Activated T-cell treated with anti-CD3 and anti-CD28 coated beads, Interleukin-2, amount 50 U/mL, for 72 hours (primary cell): ENCODE measurements at places on chromosomes 4 and X. TPM values are rescaled to one million over a fixed set of nuclear protein-coding genes. Genes with fewer than 3 reads are reported as not detected.

DNA sequence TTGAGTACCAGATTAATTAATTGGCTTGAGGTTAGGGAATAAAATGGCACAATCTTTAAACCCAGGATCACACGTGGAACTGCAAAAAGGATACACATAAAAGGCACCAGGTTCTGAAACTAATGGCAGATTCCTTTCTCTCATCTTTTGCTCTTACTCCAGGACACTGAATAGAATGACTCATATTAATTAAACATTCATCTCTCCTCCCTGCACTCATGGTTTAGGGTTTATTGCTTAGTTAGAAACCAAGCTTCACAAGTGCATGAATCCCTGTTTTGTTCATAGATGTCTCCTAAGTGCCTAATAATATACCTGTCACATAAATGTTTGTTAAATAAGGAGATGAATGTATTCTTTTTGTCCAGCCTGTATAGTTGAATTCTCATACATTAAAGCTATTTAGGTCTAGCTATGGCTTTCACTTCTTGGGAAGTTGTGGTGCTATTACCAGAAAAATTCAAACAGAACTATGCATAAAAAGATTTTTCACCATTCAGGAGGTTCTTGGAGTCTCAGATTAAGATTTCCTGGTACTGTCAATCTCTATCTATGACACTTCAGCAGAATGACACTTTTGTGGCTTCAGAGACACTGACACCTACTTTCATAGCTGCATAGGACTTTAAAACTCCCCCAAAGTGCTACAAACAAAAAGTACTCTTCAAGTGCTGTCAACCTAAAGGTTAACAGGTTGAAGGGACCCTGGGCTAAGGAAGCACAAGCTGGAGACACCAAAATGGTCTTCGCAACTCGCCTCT is 7.4 kb downstream of the CORIN start:
- DNase-seq = no peak
- peak overlapping the region; percentile 40 for H3K27ac ChIP-seq
- H3K4me1 ChIP-seq = peaks cover 14% of the 10 kb centered on the region
- peaks cover 1% of the 10 kb centered on the region for H3K36me3 ChIP-seq
- no peak overlapping the region for H3K4me3 ChIP-seq

DNA sequence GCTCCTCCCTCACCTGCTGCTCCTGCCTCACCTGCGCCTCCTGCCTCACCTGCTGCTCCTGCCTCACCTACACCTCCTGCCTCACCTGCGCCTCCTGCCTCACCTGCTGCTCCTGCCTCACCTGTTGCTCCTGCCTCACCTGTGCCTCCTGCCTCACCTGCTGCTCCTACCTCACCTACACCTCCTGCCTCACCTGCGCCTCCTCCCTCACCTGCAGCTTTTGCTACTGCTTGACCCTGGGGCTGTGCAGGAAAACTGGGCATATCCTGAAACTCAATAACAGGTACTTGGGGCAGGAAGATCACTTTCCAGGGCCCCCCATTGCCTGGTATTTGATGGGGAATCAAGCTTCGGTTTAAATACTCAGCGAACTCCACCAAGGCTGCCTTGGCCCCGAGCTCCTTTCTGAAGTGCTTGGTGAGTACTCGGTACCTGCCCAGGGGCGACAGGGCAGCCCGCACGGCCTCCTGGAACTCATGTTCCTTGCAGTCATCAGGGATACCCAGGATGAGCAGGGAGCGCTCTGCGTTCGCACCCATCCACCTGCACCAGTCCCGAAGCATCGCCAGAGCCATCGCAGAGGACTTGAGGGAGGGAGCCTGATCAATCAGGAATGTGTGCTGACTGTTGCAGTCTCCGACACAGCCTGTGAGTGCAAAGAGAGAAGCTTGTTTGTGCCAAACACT is 2.7 kb downstream of the PNMA6E start:
- no peak for DNase-seq
- H3K27me3 ChIP-seq = peaks cover 6% of the 10 kb centered on the region
- H3K36me3 ChIP-seq = no peaks in the 10 kb centered on the region
- no peaks in the 10 kb centered on the region for H3K4me1 ChIP-seq
- no peak overlapping the region for H3K4me3 ChIP-seq

- DNase-seq = no peak
- no peaks in the 10 kb centered on the region for H3K36me3 ChIP-seq
- H3K27me3 ChIP-seq = no peaks in the 10 kb centered on the region
- H3K27ac ChIP-seq = no peak overlapping the region
- no peak overlapping the region for H3K4me3 ChIP-seq
Observed at GRCh38 chr4:28247805-28248204, 1387.2 kb downstream of the STIM2 start.

The TXK gene
- 52.3 TPM for total RNA-seq

DNA sequence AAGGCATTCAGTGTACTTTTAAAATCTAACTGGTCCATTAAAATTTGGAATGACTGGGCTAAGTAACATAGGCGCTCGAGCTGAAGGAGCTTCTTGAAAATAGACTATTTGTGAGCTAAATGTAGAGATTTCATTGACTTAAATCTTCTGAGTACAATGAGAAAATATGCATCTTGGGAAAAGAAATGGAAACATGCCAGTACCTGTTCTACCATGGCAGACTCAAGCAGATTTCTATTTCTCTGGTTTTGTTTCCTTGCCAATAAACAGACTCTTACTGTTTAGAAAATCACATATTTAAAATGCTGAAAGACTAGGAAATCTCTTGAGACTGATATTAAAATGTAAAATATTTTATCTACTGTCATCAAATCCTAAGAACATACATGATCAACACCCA is 678.1 kb downstream of the FAT4 start:
- H3K4me3 ChIP-seq = no peak overlapping the region
- H3K4me1 ChIP-seq = no peaks in the 10 kb centered on the region
- no peaks in the 10 kb centered on the region for H3K27me3 ChIP-seq
- no peak for DNase-seq
- H3K36me3 ChIP-seq = no peaks in the 10 kb centered on the region
